ENCODE measurements at places on chromosomes 11 and 22.

- H3K36me3 ChIP-seq: no peaks in the 10 kb centered on the region
- no peak for DNase-seq
- H3K4me1 ChIP-seq: peaks cover 2% of the 10 kb centered on the region
- no peak overlapping the region for H3K27ac ChIP-seq
Measured at GRCh38 chr11:119616586-119617339, 112.2 kb downstream of the NECTIN1 start.

DNA sequence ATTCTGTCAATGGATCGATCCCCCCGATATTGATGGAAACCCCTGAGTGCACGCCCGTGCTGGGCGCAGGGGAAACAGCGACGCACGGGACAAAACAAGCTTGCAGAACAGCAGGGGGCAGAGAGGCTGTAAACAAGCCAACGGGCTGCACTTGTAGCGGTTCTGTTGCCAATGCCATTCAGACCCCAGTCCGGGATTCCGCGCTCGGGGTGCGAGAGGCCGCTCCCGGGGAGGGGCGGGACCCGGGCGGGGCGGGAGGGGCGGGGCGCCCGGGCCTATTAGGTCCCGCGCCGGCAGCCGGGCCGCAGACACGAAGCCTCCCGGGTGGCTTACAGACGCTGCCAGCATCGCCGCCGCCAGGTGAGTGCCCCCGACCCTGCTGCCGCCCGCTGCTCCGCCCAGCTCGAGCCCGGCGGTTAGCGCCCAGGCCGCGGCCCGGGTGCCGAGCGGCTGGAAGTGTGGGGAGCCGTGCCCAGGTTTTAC lies at the start of gene BIK:
TSS of gene BIK (plus strand) at position 307 of the 483 bp plus-strand sequence. CDS start 13,273 bp downstream, outside the sequence.
- no peaks in the 10 kb centered on the region for H3K36me3 ChIP-seq
- H3K27me3 ChIP-seq: peaks cover 3% of the 10 kb centered on the region
- DNase-seq: peak; percentile 24
- H3K4me3 ChIP-seq: peak within 1 kb of the TSS; percentile 68

GRCh38 chr22:50531962-50532674 lies 2.3 kb upstream of the TYMP start:
- H3K27me3 ChIP-seq: peaks cover 16% of the 10 kb centered on the region
- H3K4me3 ChIP-seq: peak overlapping the region; percentile 95
- peaks cover 29% of the 10 kb centered on the region for H3K36me3 ChIP-seq
- peak overlapping the region; percentile 99 for H3K27ac ChIP-seq

GRCh38 chr11:71182791-71183677 lies 69.3 kb downstream of the SHANK2 start:
- H3K4me1 ChIP-seq: no peaks in the 10 kb centered on the region
- H3K36me3 ChIP-seq: no peaks in the 10 kb centered on the region
- H3K4me3 ChIP-seq: no peak overlapping the region

DNA sequence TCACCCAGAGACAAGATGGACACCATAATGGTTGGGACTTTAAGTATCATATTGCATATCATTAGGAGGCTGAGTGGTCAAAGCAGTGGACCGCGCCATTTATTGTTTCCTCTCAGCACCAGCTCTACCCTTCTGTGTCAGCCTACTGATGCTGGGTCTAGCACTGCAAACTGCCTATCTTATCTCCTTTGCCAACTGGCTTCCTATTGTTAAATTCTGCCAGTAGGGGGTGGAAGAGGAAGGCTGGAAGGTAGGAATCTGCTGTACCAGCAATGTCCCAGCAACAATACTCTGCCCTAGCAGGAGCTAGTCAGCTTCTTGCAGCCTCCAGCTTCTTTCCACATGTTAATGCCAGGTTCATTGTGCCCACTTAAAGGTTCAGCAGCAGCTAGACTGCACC lies 367.1 kb upstream of the PDGFD start:
- no peak overlapping the region for H3K4me3 ChIP-seq
- no peak for DNase-seq
- H3K4me1 ChIP-seq: no peaks in the 10 kb centered on the region
- H3K27me3 ChIP-seq: peaks cover 5% of the 10 kb centered on the region
- no peak overlapping the region for H3K27ac ChIP-seq

DNA sequence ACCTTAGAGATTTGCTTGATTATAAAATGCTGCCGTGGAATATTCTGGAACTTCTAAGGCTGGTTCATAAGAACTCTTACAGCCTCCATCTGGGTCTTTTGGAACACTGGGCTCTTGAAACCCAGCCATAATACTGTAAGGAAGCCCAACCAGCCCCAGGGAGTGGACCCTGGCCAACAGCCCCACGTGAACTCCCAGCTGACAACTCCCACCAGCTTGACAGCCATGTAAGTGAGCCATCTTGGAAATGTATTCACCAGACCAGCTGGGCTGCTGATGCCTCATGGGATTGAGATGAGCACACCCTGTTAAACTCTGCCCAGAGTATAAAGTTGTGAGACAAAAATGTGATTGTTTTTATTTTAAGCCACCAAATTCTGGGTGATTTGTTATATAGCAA lies 378.7 kb upstream of the RAG2 start:
- no peaks in the 10 kb centered on the region for H3K27me3 ChIP-seq
- H3K36me3 ChIP-seq: no peaks in the 10 kb centered on the region
- H3K4me3 ChIP-seq: no peak overlapping the region
- no peak overlapping the region for H3K27ac ChIP-seq

GRCh38 chr11:2413742-2414579 lies 13.4 kb downstream of the TSSC4 start:
- H3K4me3 ChIP-seq: no peak overlapping the region
- peaks cover 3% of the 10 kb centered on the region for H3K27me3 ChIP-seq
- no peaks in the 10 kb centered on the region for H3K4me1 ChIP-seq

GRCh38 chr11:71325418-71326327 lies 73.3 kb upstream of the SHANK2 start:
- no peak for DNase-seq
- H3K27me3 ChIP-seq: peaks cover 3% of the 10 kb centered on the region
- no peaks in the 10 kb centered on the region for H3K36me3 ChIP-seq

- H3K4me3 ChIP-seq: peak overlapping the region; percentile 70
- DNase-seq: peak; percentile 21
- H3K27me3 ChIP-seq: no peaks in the 10 kb centered on the region
- peaks cover 38% of the 10 kb centered on the region for H3K4me1 ChIP-seq
- H3K36me3 ChIP-seq: peaks cover 27% of the 10 kb centered on the region
Measured at GRCh38 chr11:20360650-20361049, 2.9 kb upstream of the HTATIP2 start.

GRCh38 chr11:72758690-72759389 lies 6.6 kb upstream of the ARAP1 start:
- peaks cover 4% of the 10 kb centered on the region for H3K36me3 ChIP-seq
- H3K27me3 ChIP-seq: no peaks in the 10 kb centered on the region
- no peak overlapping the region for H3K4me3 ChIP-seq
- no peak for DNase-seq
- H3K27ac ChIP-seq: no peak overlapping the region

DNA sequence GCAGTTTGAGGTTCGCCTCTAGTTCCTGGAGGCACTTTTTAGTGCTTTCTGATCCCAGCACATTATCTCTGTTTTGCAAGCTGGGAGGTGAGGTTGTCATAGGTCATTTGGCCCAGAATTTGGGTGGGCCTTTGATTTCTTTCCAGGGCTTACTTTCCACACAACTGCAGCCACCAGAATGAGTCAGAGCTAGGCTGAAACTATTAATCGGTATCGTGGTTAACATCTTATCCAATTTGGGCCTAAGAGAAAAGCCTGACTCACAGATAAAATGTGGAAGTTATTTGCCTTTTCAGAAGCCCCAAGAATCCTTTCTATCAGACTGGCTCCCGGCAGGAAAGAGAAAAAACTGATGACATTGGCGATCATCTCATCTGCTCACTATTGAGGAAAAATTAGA lies 166.4 kb downstream of the KIRREL3 start:
- H3K27me3 ChIP-seq: peaks cover 2% of the 10 kb centered on the region
- H3K4me3 ChIP-seq: no peak overlapping the region
- H3K36me3 ChIP-seq: no peaks in the 10 kb centered on the region
- DNase-seq: no peak
- no peak overlapping the region for H3K27ac ChIP-seq

Measured in activated naive CD8-positive, alpha-beta T cell treated with anti-CD3 and anti-CD28 coated beads for 36 hours (primary cell).